ENCODE measurements at places on chromosomes 6 and 20.

DNA sequence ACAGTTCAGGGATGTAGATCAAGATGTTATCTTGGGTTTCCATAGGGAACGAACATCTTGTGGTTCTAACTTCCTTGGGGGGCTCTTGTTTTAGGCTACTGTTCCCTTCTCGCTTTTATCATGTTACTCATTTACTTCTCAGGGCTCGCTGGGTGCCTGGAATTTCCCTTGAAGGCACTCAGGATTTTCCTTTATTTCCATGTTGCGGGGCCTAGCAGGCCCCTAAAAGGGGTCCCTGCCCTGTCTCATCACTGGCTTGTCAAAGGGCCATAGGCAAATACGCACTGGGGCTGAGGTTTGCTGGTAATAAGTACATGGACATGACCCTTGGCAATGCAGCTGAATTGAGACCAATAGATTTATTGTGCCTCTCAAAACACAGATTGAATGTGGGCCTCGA is 262.3 kb downstream of the CDH4 start:
- DNase-seq, result no peak

DNA sequence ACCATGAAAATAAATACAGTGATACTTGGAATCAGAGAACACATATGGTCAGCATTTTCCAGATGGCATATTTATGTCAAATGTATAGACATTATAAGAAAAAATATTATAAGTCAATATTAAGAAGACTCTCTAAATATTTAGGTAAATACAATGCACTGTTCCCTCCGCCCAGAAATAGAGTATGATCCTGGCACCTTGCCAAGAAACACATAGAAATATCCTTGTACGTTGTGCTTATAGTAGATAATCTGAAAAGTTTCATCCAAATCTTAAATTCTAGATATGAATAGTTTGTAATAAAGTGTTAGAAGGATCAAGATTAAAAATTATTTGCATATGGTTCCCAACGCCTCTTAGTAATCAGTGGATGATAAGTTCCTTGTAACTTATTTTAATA is 645.8 kb upstream of the GJE1 start:
- no peak for DNase-seq

- no peak for DNase-seq
These were observed 160.9 kb upstream of the SPTLC3 start for GRCh38 chr20:12847872-12848271.

DNA sequence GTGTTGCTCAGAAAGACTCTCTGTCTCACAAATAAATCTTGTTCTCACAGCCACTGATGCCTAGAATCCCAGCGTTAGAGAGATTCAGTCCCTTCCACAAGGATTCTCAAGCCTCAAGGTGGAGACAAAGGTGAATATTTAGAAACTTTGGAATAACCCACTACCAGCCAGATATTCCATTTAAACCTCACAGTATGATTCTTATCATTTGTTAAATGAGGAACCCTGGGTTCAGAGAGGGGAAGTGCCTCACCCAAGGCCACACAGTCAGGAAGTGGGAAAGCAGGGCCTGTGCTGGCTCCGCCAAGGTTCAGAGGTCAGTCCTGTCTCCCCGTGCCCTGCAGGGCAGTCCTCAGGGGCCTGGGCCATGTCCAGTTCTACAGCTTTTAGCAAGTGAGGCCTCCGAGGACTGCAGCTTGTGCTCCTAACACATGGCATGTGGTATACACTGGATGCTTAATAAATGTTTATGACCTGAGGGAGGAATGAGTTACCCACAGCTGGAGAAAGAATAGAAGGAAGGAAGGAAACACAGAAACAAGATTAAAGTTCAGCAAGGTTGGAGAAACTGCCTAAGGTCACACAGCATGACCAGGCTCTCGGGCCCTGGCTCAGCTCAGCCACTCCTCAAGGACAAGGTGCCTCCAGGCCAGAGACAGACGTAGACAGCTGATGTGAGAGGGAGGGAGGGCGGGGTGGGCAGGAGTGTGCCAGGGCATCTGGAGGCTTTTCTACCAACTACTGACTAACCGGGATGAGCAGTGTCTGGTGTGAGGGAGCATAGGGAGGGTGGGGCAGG is 3.9 kb upstream of the TGM2 start:
- no peak for DNase-seq

DNA sequence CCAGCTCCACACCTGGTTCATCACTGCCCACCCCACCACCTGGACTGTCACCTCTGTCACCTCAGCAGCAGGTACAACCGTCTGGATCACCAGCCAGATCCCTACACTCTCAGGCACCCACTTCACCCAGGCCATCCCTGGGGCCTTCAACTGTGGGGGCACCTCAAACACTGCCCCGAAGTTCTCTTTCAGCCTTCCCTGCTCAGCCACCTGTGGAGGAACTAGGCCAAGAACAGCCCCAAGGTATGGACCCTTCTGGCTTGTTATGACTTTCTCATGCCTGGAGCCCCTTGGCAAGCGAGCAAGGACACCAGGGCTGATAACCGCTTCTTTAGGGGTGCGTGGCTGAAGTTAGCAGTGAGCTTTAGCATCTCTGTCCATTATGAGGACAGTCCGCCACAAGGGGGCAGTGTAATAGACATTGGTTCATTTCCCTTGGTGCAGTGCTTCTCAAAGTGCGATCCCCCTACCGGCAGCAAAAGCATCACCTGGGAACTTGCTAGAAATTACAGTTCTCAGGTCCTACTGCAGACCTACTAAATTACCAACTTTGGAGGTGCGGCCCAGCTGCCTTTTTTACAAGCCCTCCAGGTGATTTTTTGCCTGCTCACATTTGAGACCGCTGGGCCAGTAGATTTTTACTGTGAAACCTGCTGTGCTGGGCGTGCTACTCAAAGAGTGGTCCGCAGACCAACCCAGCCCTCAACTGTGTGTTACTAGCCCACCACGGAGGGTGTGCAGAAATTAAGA is 32.5 kb downstream of the PNPLA1 start:
- DNase-seq, result peak; percentile 94

- DNase-seq, result peak; percentile 26
These were observed 744 bp downstream of the VSX1 start for GRCh38 chr20:25081065-25081729.

DNA sequence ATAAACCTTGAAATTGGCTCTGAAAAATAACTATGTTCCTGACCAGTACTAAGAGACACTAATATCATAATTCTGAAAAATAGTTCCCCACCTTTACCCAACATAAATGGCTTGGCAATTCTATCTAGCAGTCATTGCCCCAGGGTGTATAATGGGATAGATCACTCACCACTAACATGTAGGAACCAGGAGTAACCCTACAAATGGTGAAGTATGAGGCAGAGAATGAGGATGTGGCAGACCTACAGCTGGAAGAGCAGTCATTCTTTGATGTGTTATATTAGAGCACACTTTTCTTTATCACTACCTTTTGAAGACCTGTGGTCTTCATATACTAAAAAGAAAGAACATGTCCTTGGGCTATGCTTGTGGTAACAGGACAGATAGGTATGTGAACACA is 136.5 kb upstream of the SYNDIG1 start:
- DNase-seq, result no peak

DNA sequence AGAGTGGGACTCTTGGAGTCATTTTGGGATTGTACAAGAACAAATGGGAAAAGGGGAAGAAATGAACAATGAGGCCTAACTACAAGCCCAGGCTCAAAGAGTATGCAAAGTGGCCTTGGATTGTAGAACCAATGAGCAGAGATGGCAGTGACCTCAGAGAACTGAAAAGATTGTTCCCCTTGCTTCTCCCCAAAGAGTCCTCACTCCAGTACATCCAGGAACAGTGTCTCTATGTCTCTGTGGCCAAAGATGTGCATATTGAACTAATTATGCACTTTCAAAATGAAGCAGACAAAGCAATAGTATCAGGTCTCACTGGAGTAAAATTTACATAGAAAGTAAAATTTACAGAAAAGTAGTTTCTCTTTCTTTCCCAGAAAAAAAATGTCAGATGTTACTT is 81.0 kb downstream of the SMLR1 start:
- no peak for DNase-seq

DNA sequence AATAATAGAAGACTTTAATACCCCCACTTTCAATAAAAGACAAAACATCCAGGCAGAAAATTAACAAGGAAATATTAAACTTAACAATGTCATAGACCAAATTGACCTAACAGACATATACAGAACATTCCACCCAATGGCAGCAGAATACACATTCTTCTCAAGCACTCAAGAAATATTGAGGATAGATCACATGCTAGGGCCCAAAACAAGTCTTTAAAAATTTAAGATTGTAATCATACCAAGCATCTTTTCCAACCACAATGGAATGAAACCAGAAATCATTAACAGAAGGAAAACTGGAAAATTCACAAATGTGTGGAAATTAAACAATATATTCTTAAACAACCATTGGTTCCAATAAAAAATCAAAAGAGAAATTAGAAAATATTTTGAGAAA is 161.0 kb downstream of the COL12A1 start:
- DNase-seq, result no peak

GRCh38 chr20:59630526-59630925 is 26.2 kb downstream of the PHACTR3 start:
- no peak for DNase-seq

DNA sequence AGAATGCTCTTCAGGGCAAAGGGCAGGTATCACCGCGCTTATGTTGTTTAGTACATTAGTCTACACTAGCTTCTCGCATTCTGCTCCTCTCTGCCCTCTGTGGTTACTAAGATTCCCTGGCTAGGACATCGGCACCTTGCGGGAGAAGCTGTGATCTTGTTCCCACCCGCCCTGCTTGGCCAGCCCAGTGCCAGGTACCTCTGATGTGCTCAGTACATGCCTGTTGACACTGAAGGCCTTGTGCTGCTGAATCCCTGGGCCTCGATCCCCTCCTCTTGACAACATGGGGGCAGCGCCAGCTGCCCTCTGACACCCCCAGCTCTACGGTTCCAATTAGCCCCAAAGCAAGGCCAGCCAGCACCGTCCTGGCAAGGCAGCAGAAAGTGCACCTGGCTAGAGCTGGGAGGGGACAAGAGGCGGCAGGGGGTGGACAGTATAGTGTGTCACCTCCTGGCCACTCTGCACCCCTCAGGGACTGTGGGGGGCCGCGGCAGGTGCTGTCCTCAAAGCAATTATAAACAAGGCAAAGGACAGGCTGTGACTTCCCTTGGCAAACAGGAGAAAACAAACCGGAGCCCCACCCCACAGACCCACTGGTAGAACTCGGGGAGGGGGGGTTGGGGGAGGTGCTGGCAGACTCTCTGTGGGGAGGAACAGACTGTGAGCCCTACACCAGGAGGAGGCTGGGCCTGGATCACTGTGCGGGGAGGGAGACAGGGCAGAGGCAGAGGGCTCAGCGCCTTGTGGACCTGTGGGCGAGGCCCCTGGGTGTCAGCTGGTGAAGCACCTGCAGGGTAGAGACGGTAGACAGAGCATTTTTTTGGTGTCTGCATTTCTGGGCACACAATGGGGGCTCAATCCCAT is 7.1 kb downstream of the TFEB start:
- DNase-seq, result no peak

GRCh38 chr6:107267634-107268033 is 152.3 kb upstream of the BEND3 start:
- DNase-seq, result no peak

- DNase-seq, result no peak
These were observed 148.3 kb upstream of the STXBP5 start for GRCh38 chr6:147055821-147056392.

- DNase-seq, result peak; percentile 27
These were observed 115.2 kb upstream of the NXT1 start for GRCh38 chr20:23235173-23236027.

DNA sequence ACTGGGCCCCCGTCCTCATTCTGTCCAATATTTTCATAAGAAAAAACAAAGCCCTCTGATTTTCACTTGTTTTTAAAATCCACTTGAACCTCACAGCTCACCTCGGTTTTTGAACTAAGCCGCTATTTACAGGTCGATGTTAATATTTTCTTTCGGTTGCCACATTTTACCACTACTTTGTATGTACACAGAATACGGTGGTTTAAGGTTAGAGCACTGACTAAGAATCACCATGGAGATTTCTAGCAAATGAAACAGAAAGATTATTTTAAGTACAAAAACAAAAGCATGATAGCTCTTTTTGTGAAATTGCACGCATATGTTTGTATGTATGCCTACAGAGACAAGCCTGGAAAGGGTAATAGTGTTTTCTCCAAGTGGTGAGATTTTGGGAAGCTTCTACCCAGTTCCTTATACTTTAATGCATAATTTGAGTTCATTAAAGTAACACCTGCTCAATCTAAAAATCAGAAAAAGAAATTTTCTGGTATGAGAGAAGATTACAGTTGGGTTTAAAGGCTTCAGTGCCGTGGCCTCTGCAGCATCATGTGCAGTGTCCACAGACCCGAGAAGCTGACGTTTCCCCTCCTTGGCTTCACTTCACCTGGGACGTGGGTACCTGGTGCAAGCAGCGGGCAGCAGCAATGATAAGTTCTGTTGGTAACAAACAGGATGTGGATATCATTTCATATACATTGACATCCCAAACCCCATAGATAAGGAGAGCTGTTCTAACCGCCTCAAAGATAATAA is 144.0 kb downstream of the UST start:
- no peak for DNase-seq
